ENCODE measurements at places on chromosomes 5 and 9.

GRCh38 chr5:134451936-134452505 is 40.3 kb upstream of the CDKN2AIPNL start:
- DNase-seq = no peak

DNA sequence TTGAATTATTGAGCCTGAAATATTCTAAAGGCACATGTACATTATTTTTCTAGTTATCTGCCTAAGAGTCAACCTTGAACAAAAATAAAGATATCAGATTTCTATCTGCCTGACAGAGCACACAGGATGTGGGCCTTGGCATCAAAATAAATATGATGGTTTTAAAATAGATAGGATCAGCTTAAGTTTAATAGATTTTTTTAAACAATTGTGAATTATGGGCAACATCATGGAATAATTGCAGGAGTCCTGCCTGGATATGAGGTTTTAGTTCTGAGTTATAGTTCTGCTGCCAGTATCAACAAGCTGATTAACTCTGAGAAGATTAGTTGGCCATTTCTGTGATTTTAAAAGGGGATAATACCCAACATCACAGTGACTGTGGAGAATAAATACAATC is 107.0 kb upstream of the PCA3 start:
- DNase-seq = no peak

DNA sequence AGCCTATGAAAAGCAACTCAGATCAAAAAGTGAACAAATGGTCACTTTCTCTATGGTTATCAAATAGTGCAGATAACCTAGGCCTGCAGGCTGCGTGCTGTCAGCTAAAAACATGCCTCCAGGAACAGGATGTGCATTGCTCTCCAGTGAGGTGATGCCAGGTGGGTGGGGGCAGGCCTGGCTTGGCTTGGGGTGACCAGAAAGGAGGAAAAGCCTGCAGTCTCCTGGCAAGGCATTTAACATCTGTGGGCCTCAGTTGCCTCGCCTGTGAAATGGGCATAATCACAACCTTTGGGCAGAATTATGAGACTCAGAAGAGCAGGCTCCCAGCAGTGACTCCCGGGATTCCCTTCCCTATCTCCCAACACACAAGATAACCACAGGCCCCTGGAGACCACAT is 135.9 kb downstream of the COL23A1 start:
- no peak for DNase-seq

DNA sequence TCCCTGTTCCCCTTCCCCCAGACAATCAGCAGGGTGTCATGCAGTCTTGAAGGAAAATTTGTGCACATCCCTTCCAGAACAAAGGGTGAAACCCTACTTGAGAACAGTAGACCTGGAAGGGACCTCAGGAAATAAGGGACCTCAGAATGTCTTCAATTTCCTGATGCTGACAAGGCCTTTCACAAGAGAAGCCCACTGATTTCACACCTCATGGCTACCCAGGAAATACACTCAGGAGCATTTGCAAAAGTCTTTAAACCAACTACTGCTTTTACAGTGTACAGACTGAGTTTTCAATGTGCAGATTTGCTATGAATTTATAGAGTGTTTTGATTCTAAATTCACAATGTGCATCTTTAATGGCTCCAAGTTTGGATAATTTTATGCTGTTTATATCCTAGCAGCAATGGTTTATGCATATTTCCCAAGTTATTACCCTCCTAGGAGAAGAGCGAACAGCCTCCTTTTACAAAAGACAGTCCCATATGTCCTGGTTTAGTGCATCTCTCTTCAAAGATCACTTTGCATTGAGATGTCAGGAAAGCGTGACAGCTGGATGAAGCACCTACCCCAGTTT is 74.8 kb downstream of the GALNT10 start:
- no peak for DNase-seq

DNA sequence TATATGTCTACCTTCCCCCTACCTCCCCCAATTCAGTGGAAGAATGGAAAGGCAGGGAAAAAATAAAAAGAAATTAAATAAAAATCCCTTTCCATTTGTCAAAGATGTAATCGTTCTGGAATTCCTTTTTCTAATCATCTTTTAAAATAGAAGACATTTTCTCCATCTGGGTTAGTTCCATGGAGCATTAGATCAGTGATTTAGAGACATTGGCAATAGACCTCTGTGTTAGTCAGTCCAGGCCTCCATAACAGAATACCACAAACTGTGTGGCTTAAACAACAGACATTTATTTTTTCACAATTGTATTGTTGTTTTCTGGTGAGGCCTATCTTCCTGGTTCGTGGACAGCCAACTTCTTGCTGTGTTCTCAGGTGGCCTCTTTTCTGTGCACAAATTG is 516.6 kb upstream of the DAB2 start:
- peak; percentile 10 for DNase-seq

DNA sequence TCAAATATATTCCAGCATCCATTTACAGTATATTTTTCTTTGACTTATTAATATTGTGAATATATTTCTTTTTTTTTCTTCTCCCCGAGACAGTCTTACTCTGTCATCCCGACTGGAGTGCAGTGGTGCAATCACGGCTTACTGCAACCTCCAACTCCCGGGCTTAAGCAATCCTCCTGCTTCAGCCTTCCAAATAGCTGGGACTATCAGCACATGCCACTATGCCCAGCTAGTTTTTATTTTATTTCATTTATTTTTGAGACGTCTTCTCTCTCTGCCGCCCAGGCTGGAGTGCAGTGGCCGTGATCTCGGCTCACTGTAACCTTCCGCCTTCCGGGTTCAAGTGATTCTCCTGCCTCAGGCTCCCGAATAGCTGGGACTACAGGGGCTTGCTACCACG is 7.4 kb upstream of the GLIPR2 start:
- no peak for DNase-seq

- no peak for DNase-seq
These were observed 14.3 kb upstream of the ANXA1 start for GRCh38 chr9:73137286-73137899.

GRCh38 chr5:151070449-151070848 is 10.4 kb downstream of the TNIP1 start:
- DNase-seq = no peak

- DNase-seq = no peak
These were observed 143.0 kb downstream of the SMARCA2 start for GRCh38 chr9:2158111-2158610.

- no peak for DNase-seq
These were observed 10.0 kb upstream of the GDA start for GRCh38 chr9:72139226-72139625.

DNA sequence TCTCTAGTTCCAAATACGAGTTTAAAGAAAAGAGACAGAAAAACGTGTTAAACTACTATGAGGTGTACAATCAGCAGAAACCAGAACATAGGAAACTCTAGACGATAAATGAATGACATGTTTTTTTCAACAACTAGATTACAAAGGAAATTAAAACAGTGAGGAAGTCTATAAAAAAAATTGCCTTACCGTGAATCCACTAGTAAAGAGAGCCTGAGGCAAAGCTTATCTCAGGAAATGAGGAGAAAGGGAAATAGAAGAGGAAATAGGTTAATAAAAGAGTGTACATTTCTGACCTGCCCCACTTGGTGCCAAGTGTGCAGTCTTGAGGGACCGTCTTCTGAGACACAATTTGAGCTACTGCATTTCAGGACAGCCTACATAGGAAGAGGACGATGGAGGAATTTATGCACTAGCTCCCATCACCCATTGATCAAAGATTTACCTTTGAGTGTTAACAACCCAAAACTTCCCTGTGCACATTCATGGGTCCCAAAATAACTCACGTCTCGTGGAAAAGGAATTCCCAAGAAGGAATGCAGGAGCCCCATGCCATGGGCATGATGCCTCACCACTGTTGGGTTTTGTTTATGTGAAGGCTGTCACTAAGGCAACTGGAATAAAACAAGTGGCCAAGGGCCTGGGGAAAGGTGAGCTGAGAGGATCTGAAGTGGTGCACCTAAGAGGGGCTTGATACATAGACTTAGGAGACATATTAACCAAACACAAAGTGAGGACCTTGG is 53.6 kb upstream of the SLC1A3 start:
- DNase-seq = no peak

- DNase-seq = no peak
These were observed 102.5 kb downstream of the ANKRD55 start for GRCh38 chr5:56130664-56131063.

GRCh38 chr5:72151646-72152045 is 44.4 kb downstream of the MAP1B start:
- no peak for DNase-seq

DNA sequence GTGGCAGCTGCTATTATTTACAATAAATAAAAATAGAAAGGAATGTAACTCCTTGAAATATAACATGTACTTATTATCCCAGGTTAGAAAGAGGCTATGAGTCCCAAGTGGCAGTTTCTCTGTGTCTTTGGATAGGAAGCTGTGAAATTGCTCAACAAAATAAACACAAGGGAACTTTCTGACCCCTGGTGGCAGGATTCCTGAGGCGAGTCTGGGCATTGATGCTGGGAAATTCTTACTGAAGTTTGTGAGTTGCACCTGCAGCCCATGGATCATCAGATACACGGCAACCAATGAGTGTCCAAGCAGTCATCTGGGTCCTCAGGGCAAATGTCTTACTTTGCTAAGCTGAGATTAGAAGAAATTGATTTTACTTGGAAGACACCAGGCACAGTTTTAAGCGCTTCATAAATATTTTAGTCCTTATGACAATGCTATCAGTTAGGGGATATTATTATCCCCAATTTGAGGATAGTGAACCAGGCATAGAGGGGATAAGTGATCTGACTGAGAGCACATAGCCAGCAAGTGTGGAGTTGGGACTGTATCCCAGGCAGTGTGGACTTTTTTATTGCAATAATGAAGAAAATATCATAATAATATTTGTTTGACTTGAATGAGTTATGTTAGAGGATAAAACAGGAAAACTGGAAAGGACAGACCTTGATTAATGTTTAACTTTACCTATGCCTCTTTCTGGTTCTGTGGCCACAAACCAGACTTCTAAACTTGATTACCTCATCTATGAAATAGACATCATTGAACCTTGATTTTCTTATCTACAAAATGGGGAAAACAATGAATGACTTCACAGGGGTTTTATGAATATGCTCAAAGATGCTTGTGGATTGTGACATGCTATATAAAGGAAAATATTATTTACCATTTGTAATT is 265.5 kb upstream of the ADAMTSL1 start:
- peak; percentile 15 for DNase-seq

DNA sequence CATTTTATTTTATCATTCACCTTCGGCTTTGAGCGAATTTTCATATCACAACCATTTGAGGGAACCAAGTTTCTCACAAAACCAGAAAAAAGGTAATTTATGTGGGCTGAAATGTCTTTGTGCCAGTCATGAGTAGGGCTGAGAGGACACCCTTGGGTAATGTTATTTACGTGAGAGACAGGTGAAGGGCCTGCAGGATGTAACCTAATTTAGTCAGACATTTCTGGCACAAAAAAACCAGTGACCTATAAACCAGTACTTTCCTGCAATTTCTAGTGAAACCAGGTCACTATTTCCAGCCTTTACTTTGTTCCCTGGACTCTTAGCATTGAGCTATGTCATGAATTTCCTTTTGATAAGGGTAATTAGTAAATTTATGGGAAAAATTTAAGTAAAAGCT is 17.2 kb upstream of the CCDC112 start:
- no peak for DNase-seq

GRCh38 chr5:129591508-129592160 is 131.5 kb downstream of the ADAMTS19 start:
- no peak for DNase-seq

DNA sequence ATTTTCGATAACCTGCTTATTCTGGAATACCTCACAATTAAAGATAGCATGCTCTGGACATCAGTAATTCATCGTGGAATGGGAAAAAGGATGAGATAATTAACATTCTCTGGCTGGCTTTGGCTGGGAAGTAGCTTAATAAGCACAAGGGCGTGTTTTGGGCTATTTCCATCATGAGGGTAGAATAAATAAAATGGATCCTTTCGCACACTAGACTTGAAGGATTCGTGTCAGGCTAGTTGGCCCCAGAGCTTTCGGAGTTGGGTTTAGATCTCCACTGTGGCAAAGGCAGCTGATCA is 151.2 kb upstream of the ADRA1B start:
- no peak for DNase-seq

DNA sequence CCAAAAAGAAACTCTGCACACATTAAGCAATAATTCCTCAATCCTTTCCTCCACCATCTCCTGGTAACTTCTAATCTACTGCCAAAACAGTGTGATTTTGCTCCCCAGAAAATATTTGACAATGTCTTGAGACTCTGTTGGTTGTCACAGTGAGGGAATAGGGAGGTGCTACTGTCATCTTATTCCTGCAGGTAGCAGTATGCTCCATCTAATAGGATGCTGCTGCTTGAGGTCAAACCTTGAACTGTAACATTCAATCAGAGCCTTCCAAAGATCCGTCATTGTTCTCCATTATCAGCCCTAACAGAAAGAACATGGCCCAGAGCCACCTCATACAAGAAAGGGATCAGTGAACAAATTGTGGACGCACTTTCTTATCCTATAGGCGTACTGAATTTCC is 514.7 kb upstream of the GRIN3A start:
- no peak for DNase-seq

DNA sequence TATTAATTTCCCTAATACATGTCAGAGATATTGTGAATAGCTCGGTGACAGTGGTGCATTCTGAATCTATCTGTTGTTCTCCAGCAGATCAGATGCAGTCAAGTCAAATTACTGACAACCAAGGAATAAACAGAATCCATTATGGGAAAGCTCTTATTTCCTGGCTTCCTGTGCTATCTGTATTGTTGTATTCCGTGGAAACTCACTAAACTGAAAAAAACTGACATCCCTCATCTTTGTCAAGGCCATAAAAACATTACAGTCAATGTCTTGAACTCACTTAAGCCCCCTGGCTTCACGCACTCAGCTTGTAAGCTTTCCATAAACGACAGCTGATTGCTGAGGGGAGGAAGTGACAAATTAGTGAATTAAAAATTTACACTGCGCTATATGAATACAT is 245.9 kb downstream of the CTNND2 start:
- no peak for DNase-seq

GRCh38 chr5:28388428-28388827 is 1350.0 kb upstream of the CDH9 start:
- DNase-seq = no peak

GRCh38 chr9:136807281-136808074 is at the start of gene RABL6:
RABL6 (plus strand) TSS chr9:136807948; CDS start chr9:136808197, 249 bp downstream.
- DNase-seq = peak; percentile 41

GRCh38 chr5:78507531-78507930 is 141.0 kb downstream of the LHFPL2 start:
- no peak for DNase-seq

DNA sequence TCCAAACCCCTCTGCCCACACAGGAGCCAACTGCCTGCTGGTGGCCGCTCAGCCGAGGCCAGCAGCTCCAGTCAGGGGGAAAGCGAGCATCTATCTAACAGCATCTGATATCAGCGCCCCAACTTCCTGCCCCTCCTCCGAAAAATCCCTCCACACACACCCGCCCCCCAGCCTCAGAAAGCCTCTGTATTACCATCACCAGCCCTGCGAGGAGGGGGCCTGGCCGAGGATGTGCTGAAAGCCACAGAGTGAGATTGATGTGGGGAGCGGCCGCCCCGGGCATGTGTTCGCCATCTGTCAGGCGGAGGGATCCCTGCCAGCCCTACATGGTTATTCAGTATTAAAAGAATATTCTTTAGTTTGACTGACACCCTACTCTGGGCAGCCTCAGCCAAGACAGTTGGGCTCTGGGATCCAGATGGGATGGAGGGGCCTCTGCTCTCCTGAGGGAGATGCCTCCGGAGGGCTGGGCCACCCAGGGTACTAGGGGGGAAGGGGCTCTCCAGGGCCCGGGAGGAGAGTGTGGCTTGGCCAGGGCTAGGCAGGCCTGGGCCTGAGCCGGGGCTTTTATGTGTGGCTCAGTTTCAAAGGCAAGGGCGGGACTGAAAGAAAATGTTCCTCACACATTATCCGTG is 98.0 kb downstream of the HSD17B3 start:
- peak; percentile 15 for DNase-seq

- no peak for DNase-seq
These were observed 124.3 kb upstream of the PITX1 start for GRCh38 chr5:135158314-135158697.
